ENCODE measurements at places on chromosomes 2 and 18.

GRCh38 chr2:182605166-182605565 lies 110.9 kb upstream of the DNAJC10 start:
- DNase-seq, result no peak

DNA sequence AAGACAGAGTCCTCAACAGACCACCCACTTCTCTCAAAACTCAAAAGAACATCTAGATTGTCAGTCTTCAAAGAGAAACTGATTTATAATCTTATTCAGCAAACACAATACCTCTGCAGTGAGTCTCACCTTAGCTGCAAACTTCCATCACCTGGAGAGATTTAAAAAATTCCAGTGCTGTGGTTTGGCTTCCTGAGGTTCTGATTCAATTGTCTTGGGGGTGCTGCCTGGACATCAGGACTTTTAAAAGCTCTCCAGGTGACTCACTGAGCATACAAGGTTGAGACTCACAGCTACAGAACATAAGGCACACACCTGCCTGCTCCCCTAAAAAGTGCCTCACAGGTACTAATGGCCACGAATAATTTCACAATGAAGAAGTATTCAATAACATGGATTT lies 40.3 kb downstream of the RNF152 start:
- DNase-seq, result no peak

- no peak for DNase-seq
Observed at GRCh38 chr2:231003186-231003585, 7.3 kb downstream of the SPATA3 start.

- DNase-seq, result no peak
Observed at GRCh38 chr2:62334440-62335058, 138.6 kb downstream of the B3GNT2 start.

- no peak for DNase-seq
Observed at GRCh38 chr18:58302811-58303210, 258.8 kb downstream of the NEDD4L start.

DNA sequence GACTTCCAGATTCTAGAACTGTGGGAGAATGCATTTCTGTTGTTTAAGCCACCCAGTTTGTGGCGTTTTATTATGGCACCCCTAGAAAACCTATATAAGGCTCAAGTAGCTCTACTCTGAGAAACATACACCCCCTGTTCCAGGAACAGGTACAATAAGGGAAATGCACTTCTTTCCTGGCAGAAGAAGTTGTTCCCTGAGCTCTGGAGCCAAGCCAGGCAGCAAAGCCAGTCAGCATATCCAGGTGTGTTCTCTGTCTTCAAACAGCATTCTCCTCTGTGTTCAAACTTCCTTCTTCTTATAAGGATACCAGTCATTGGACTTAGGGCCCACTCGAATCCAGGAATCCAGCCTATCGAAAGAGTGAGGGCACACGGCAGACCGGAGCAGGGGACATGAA lies 96.5 kb downstream of the TPGS2 start:
- DNase-seq, result no peak

- no peak for DNase-seq
Observed at GRCh38 chr18:32368170-32368569, 102.5 kb downstream of the GAREM1 start.

DNA sequence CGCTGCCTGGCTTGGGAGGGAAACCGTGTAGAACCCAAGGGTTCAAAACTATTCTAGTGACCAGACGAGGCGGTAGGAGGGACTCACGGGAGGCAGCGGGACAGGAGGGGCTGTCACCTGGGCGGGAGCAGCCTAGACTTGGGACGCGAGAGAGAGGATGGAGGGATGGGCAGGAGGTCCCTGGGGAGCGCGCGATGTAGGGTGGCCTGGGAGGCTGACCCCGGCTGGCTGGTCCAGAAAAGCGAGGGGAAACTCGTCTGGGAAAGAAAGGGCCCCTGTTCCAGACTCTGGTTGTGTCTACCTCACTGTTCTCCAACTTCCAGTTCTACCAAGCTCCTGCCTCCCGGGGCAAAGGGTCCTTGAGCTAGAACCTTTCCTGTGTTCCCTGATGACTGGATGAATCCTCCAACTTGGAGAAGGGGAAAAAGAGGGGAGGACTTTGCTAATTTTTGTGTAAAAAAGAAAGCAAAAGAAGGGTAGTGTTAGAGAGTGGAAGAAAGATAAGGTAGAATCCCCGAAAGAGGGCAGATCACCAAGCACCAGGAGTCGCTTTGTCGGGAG lies 1.4 kb downstream of the DOK6 start:
- DNase-seq, result no peak
